Tibial artery (tissue), 4 donors: ENCODE measurements at places on chromosomes 5 and 9.
A peak's percentile ranks its signal among the peaks of the same experiment; 100 is the strongest.

- no peak for DNase-seq
Measured at GRCh38 chr5:926417-927171, 33.9 kb downstream of the TRIP13 start.

GRCh38 chr5:73392775-73393174, 55.8 kb downstream of the FOXD1 start:
- DNase-seq, result no peak

DNA sequence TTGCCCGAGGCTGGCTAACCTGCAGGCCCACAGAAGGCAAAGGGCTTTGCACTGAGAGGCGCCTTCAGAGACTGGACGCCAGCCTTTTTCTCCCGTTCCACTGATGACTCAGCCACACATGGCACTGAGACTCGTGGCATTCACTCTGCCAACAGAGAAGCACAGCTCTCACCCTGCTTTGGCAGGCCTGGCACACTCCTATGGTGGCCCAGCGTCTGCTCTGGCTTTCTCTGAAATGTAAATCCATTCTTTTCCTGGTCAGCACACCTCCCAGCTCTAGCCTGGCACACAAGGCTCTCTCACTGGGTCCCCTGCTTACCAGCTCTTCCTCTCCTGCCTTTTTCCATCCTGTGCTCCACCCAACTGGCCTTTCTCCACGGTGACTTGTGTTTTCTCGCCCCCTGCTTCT, 5.9 kb upstream of the MELK start:
- DNase-seq, result peak; percentile 66

DNA sequence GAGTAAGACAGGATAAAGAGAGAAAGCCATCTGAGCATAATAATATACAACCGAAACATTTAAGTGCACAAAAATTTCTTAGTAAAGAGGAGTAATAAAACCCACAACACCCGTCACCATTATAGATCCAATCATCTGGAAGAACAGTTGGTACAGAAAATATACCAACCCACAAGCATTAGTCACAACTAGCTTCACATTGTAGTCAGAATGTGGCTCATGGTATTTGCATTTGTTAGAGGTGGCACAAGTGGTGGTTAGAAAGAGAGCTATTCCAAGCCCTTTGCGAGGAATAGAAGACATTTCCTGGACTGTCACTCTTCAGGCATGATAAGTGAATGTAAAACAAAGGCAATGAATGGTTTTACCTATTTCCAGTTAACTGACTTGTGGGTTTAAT, 677.5 kb upstream of the ST8SIA4 start:
- DNase-seq, result no peak

DNA sequence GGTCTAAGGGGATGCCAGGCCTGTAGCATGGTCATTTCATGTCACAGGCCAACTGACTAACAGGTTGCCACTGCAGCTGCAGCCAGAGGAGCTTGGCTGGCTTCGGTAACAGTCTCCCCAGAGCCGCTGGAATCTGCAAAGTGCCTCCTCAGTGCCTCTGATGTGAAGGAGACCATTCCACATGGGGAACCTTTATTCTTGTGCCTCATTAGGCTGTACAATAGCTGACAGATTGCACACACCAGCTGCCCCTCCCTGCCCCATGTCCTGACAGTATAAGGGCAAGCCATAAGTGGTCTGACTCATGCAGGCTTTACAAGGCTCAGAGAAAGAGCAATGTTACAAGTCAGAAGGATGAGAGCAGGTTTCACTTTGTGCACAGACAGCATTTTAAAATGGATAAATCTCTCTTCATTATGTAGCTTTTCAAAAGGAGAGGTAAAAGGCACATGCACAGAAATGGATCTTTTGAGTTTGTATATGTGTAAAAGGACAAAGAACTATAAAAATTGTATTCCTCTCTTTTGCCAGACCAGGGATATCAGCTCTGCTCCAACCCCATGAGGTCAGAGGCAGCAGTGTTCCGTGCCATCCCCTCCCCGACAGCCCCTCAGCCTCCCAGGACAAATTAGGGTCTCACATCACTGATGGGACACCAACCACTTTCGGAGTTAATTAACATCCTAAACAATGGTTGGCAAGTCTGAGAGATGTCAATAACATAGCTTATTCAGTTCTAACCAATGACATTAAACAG, 467.8 kb downstream of the TMEM232 start:
- no peak for DNase-seq

- no peak for DNase-seq
Measured at GRCh38 chr9:109048822-109049221, 35.5 kb upstream of the CTNNAL1 start.

DNA sequence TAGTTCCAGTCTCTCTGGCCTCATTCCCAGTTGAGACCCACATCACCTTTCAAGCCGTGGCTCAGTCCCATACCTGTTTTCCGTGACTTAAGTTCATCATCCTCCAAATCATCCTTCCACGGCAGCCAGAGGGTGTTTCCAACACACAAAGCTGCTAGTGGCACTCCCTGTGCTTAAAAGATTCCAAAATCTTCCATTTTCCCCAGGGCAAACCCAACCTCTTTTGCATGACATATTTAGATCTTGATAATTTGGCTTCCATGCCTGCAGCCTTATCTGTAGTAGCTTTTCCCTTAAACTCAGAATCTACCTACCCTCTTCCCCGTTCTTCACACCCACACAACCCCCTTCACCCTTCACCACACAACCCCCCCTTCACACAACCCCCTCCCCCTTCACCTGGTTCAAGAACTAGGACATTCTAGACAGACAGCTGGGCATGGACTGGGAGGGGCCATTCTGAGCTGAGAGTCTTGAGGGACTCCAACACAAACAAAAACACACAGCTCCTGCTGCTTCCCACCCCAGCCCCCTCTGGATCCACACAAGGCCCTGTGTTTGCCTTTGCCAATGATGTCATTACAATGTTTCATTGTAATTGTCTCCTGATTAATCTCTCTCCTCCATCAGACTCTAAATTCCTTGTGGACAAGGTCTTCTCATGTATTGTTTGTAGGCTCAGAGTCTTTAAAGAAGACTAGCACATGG, 268.2 kb downstream of the SH3GL2 start:
- DNase-seq, result no peak

DNA sequence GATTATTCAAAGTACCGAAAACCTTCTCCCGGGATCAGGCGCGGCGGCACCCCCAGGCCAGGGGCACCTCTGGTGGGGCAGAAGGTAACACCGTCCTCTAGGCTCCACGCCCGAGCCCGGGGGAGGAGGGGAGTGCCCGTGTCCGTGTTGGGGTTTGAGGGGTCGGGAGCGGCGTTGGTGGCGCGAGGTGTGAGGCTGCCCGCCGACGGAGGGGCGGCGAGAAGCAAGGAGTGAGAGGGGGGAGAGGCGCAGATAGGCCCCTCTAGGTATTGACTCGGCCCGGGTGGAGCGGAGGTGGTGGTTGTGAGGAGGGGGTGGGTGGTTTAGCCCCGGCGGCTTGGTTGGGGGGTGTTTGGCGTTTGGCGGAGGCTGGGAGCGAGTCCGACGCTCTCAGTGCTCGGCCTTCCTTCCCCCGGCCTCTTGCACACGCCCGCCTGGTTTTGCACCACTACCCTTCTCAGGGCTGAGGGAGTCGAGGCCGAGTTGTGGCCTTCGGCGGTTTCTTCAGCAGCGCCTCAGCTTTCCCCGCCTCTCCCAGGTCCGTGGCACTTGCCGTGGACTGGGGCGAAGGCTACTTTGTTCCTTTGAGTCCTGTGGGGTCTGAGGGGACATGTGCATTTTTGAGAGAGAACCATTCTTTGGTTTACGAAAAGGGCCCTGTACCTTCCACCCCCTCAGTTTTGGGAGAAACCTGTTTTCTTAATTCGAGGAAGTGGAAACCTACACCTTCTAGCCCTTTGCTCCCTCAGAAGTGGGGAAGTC, 450 bp downstream of the GPBP1 start:
- DNase-seq, result no peak

DNA sequence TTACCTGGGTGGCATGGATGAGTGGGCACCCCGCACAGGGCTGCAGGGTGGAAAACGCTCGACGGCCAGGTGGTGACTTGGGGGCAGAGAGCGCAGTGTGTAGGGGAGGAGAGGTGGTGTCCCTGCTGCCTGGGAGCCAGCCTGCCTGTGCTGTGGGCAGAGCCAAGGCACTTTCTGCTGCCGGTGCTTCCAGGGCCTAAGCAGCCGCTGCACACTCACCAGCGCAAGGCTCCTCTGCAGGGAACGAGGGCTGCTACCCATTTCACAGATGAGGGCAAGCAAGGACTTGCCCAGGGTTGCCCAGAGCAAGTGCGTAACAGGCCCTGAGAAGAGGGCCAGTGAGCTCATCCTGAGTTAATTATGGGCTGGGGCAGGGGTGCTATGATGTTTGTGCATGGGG, 62.5 kb downstream of the CRB2 start:
- peak; percentile 47 for DNase-seq

DNA sequence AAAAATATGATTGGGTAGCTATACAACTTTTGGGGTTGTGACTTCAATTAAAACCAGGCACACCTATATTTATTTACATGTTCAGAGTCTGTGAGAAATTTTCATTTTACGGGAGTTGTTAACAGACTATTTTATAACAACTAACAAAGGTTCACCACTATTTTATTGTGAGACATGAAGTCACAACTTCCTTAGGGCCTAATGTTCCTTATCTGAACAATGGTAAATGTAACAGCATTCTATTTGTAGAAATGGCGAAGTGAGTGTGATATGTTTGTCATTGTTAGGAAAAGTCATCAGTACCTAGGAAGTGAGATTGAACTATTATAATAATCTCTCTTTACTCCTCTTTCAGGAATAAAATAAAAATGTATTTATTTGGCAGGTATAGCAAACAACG, 67.4 kb downstream of the CSNK1G3 start:
- no peak for DNase-seq

DNA sequence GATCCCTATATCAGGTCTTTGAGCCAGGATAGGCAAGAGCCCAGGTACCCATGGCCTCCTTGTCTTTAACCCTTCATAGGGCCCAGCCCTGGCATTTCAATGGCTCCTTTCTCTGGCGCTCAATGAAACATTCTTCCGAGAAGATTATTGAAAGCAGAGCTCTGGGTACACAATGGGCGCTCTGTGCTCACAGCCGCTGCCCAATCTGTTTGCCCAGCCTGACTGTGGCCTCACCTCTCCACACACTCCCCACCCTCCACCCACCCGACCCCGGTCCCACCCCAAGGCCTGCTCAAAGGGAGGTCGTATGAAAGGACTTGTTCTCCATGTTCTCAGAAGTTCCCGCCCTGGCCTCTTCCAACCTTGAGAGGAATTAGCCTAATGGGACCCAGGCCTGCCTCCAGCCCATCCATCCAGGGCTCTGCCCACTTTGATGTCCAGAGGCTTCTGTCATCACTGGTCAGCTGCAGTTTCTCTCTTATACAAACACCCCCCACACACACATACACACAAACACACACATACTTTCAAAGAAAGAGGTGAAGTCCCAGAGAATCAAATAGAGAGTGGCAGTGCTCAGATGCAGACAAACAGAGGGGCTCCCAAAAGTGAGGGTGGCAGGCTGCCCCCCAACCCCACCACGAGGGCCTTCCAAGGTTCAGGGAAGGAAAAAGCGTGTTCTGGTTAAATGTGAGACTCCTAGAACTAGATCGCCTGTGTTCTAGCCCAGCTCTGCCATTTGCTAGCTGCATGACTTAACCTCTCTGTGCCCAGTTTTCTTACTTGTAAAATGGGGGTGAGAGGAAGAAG, 5.1 kb upstream of the ARSI start:
- DNase-seq, result no peak

- no peak for DNase-seq
Measured at GRCh38 chr5:154476354-154477205, 1.4 kb downstream of the HAND1 start.

- DNase-seq, result no peak
Measured at GRCh38 chr9:15543047-15543813, 9.6 kb upstream of the CCDC171 start.

- no peak for DNase-seq
Measured at GRCh38 chr9:78053627-78054026, 22.0 kb upstream of the GNAQ start.

- no peak for DNase-seq
Measured at GRCh38 chr5:103109277-103109676, 10.7 kb downstream of the GIN1 start.

DNA sequence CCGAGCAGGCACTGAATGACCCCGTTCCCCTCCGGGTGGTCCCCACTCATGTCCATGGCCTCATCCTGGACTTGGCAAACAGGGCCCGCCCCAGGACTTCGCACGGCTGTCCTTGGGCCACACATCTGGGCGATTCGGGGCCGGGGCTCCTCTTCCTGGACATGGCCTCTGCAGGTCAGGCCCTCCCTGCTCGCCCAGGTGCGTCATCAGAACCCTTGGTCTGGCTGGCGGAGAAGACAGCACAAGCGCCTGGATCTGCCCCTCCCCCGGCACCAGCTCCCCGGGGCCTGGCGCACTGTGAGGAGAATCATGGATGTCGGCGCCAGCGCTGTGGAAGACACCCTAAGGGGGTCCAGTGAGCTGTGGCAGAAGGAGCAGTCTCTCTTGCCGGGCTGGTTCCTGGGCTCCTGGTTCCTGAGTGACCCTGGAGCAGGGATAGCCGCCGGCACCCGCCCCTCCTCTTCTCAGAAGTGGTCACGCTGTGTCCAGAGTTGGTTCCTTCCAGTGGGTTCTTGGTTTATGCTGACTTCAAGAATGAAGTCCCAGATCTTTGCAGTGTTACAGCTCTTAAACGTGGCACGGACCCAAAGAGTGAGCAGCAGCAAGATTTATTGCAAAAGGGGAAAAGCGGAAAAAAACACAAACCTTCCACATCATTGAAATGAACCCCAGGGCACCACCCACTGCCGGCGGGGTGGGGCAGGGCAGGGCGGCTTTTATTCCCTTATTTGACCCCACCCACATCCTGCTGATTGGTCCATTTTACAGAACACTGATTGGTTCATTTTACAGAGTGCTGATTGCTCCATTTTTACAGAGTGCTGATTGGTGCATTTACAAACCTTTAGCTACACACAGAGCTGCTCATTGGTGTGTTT, 25.9 kb upstream of the SLC12A7 start:
- peak; percentile 42 for DNase-seq

- DNase-seq, result no peak
Measured at GRCh38 chr5:131265311-131265803, 1.5 kb downstream of the CDC42SE2 start.

GRCh38 chr5:109105631-109106267, 304.0 kb downstream of the PJA2 start:
- DNase-seq, result no peak

DNA sequence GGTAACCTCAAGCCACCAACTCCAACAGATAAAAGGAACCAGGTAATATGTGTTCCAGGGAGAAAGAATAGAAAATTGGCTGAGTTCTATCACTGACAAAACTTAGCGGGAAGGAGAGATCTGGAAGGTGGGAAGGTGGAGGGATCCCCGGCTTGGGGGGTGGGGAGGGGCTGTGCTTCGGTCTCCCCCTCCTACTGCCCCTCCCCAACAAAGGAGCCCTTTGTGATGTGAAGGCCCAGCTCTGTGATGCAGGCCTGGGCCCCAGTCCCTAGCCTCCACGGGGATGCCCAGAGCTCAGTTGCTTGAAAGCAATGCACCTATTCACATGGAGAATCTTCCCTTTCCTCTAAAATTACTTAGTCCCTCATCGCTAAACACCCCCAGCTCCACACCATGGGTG, 4.4 kb upstream of the ZNF484 start:
- DNase-seq, result no peak

DNA sequence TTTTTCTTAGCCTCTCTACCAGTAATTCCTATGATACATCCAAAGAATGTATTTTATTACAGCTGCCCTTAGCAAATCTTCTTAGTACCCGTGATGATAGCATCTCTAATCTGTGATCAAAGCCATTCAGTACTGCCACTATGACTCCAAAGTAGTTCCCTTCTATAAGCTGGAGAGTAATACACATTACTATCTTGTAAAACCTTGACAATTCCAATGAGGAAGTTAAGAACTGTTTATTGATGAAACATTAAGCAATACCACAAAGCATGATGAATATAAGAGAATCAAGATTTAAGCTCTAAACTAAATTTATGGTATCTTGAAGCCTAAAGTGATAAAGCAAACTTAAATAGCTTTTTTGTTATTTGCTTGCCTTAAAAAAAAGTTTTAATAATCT, 86.1 kb downstream of the SMIM23 start:
- DNase-seq, result no peak
